ENCODE measurements at places on chromosomes 2 and 18. TPM values are rescaled to one million over a fixed set of nuclear protein-coding genes. Genes with fewer than 3 reads are reported as not detected.

The TP53I3 gene
- total RNA-seq: 36.5 TPM

The CYS1 gene
- 0.56 TPM for total RNA-seq

The TMEM18 gene
- 50.0 TPM for total RNA-seq

The NFATC1 gene
- total RNA-seq: 2.3 TPM

The GPR75 gene
- total RNA-seq: 1.1 TPM

The TIMM21 gene
- 28.4 TPM for total RNA-seq

The IL1R2 gene
- not detected for total RNA-seq

The ERFE gene
- 0.09 TPM for total RNA-seq

The CCDC150 gene
- 56.1 TPM for total RNA-seq

The SCYGR7 gene
- total RNA-seq: not detected

The TMEM247 gene
- not detected for total RNA-seq

The PARD6G gene
- 21.8 TPM for total RNA-seq

The ELOA2 gene
- total RNA-seq: not detected

The GTF2A1L gene
- 1.6 TPM for total RNA-seq

The CNTNAP5 gene
- not detected for total RNA-seq

The CAPN14 gene
- 0.04 TPM for total RNA-seq

The VWC2L gene
- total RNA-seq: not detected

The SATB2 gene
- total RNA-seq: 2.2 TPM

The POTEI gene
- 1.8 TPM for total RNA-seq

The PAIP2B gene
- total RNA-seq: 12.5 TPM

The IL18RAP gene
- not detected for total RNA-seq

The ANKRD36 gene
- total RNA-seq: 40.2 TPM

The SRSF7 gene
- 275 TPM for total RNA-seq

The DUSP19 gene
- total RNA-seq: 3.5 TPM

The SULT6B1 gene
- total RNA-seq: not detected

The GPR17 gene
- total RNA-seq: not detected

The SCTR gene
- not detected for total RNA-seq

The TMEM182 gene
- total RNA-seq: 4.6 TPM

The PAX8 gene
- total RNA-seq: 1.4 TPM

The CXCR1 gene
- total RNA-seq: not detected

The SCN1A gene
- 2.7 TPM for total RNA-seq

The FSHR gene
- not detected for total RNA-seq

The MATN3 gene
- 1.7 TPM for total RNA-seq
